Stimulated activated CD4-positive, alpha-beta T cell treated with anti-CD3 and anti-CD28 coated beads, Interleukin-2, amount 100 ng/mL, for 48 hours (primary cell): ENCODE measurements at places on chromosomes 7 and 10.

DNA sequence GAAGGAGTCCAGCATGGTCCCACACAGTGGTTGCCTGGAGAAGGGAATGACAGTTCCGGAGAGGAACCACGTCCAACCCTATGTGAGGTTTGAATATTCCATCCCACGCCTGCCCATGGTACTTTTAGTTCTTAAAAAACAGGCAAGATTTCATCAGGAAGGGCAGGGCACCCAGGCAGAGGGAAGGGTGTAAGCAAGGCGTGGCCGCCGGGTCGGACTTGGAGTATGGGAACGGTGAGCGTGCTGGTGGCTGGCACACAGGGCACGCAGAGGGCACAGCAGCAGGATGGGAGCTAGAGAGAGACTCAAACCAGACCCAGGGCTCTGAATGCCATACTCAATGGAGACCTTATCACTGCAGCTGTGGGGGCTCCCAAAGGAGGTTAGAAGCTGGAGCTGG is 34.3 kb downstream of the FAM53B start:
- DNase-seq = no peak

GRCh38 chr10:97810446-97810845 is 38.6 kb upstream of the SFRP5 start:
- no peak for DNase-seq

GRCh38 chr7:97145068-97145467 is 27.6 kb downstream of the SDHAF3 start:
- no peak for DNase-seq

DNA sequence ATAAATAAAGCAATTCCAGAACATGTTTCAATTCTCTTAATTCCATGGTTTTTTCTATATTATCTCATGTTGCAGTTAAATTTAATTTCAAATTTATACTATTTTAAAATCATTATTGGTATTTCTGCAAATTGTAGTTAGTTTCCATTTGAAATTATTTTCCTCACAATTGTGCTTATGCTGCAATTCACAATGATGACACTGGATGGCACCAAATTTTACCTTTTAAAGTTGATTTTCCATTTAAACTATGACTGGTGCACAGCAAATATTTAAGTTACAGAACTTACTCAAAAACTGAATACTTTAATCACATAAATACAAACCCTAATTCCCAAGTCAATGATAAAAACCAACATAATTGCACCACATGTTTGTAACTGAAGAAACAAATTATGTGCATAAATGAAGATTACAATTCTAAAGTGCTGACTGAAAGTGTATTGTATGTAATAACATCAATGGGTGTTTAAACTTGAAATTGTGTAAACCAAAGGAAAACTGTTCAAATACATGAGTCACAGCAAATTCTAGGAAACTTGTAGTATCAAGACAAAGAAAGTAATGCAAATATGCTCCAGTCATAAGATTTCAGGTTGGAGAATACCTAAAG is 75.3 kb upstream of the AASS start:
- no peak for DNase-seq

DNA sequence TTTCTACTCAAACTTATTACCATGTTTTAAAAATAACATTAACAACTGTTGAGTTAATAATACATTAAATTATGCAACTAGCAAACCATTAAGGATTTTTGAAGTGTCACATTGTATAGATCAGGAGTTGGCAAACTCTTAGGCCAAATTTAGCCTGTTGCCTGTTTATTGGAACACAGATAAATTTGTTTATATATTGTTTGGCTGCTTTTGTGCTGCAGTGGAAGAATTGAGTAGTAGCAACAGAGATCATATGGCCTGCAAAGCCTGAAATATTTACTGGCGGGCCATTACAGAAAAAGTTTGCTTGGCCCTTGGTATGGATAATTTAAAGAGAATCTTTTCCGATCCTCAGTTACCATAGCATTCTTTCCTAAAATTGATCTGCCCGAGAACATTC is 50.7 kb upstream of the TMEM236 start:
- DNase-seq = no peak

- no peak for DNase-seq
These were observed 15.9 kb downstream of the BZW2 start for GRCh38 chr7:16661924-16662323.

GRCh38 chr7:143203386-143203785 is 18.5 kb upstream of the TAS2R40 start:
- DNase-seq = no peak

DNA sequence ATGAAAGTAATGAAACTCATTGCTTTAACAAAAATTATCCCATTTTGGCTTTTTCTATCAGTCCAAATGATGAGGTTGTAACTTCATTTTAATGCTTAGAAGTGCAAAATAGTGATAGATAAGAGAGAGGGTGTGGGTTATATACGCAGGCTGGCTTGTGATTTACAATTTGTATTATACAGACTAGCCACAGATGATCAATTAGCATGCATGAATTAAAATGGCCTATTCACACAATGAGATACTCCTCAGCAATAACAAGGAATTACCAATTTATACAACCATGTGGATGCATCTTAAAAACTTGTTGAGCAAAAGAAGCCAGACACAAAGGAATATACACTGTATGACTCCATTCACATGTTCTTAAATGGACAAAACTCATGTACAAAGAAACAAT is 45.4 kb upstream of the JAZF1 start:
- DNase-seq = no peak

- no peak for DNase-seq
These were observed 102.5 kb downstream of the ACTR3B start for GRCh38 chr7:152862006-152862405.

DNA sequence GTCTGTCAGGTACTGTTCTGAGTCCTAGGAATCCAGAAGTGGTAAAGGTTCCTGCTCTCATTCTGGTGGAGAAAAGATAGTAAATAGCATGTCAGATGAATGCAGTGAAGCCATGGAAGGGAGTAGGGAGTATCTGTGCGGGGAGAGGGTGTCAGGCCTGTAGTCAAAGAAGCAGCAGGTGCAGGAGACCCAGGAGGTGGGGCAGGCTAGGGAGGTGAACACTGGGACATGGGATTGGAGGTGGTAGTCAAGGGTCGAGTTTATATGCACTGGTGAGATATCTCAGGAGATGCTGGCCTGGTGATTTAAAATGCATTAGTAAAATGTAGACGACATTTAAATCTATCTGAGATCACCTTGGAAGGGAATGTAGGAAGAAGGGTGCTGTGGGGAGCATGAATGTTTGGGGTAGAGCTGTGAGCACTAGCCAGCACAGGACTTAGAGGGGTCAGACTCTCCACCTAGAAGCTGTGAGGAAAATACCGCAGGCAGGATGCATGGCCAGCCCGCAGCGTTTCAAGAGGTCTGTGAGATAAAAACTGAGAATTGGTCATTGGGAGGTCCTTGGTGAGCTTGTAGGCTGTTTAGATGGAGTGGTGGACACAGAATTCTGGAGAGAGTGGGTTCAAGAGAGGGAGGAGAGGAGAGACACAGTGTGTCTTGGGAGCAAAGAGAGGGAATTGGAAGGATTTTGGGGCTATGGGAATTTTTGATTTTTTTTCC is 6.8 kb downstream of the GTPBP4 start:
- DNase-seq = no peak

DNA sequence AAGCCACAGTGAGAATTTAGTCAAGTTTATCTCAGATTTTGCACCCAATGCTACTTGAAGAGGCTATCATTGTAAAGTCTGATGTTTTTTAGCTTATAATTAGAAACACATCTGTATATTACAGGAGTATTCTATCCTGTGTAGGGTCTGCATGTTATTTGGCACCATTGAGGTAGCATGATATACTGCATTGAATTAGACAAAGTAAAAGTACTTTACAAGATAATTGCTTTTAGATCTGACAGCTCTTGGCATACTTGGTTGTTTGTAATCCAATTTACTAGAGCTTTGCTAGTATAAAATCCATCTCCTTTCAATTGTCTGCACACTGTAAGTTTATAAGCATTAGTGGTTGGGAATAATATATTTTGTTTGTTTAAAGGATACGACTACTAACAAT is 714.3 kb downstream of the ANKRD7 start:
- no peak for DNase-seq

DNA sequence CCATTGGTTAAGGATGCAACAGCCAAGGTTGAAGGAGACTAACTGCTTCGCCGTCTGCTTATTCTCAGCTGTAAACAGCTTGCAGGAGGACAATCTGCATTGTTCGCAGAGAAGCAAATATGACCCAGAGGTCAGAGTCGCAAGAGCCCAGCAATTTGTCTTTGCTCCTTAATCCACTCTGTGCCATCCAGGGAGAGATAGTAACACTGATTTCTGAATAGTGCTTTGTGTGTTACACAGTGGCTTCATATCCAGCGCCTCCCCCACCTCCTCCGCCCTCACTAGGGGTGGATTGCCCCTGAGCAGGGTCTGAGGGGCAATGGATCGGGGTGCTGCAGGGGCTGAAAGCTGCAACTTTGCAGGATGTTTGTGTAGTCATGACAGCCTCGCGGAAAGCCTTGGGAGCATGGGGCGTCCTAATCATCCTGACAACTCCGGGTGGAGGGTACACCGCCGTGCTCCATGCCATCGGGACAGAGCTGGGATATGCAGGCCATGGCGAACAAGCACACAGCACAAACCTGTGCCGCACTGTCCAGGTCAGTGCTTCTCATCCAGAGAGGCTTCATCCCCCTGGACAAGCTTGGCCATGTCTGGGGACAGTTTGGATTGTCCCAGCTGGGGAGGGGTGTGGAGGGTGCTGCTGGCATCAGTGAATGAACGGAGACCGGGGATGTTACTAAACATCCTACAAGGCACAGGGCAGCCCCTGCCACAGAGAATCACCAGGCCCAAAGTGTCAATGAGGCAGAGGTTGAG is 103.1 kb upstream of the INSIG1 start:
- DNase-seq = no peak

DNA sequence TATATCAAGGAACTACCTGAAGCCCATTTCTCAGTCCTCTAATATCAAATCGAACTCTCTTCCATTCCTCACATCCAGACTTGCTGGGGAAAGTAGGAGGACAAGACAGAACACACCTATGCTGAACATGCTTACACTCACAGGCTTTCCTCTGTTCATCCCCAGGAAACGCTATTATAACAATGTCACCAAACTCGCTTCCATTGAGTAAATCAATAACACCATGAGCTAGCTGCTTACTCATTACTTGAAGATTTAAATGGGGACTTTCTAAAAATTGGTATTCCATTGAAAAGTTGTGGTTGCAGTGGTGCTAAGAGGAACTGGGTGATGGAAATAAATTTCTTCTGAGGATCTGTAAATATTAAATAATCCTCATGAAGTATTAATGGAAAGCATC is 88.8 kb downstream of the SLC25A13 start:
- DNase-seq = no peak

- DNase-seq = no peak
These were observed 529 bp downstream of the ZNF853 start for GRCh38 chr7:6615723-6616555.

DNA sequence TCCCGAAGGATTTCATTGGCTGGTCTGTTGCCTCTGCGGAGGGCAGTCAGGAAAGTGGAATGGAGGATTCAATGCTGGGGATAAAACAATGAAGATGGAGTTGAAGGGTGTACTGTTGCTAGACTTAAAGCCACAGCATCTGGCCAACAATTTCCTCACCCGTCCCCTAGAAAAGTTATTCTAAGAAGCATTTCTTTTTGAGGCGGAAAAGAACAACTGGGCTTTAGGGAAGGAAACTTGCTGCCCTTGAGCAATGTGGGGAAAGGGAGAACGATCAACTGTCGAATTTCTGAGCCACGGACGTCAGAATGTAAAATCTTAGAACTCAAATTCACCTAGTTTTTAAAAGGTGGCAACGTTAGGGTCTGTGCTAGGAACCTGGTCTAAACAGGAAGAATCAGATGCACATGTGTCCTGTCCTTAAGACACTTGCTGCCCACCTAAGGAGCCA is 664 bp downstream of the FMC1 start:
- DNase-seq = no peak

DNA sequence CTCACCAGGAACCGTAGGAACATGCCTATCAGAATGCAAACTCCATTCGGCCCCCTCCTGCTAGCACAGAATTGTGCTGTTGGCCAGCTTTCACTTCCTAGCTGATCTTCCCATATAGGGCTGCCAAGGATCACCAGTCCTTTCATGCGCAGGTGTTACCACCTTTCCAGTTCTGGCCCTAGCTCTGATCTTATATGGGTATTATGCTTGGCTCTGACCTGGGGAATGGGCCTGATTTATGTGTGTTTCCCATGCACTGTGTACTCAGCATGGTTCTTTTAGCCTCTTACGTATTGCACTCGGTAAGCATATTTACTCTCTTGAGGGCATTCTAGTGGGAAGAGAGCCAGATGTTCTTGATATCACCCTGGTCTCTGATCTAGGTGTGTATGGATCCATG is 11.1 kb downstream of the SLC35G1 start:
- DNase-seq = no peak

DNA sequence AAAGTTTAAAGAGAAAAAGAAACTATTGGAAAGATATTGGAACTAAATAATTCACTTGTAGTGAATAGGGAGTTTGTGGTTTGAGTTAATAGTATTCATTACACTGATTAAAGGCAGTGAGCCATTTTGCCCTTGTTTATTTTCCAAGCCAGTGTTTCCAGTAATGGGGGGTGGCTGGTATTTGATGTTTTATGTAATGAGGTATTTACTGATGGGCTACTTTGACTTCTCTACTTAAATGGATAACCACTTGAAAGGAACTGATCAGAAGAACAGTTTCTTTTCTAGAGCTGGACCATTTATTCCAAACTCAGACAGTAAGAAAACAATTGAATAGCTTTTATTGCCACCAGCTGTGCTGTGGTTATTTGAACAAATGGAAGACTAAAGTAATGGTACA is 227.0 kb upstream of the HDAC9 start:
- no peak for DNase-seq

GRCh38 chr10:36301139-36301538 is 659.0 kb upstream of the FZD8 start:
- no peak for DNase-seq

- DNase-seq = no peak
These were observed 41.4 kb downstream of the ZMYND11 start for GRCh38 chr10:176677-177076.

DNA sequence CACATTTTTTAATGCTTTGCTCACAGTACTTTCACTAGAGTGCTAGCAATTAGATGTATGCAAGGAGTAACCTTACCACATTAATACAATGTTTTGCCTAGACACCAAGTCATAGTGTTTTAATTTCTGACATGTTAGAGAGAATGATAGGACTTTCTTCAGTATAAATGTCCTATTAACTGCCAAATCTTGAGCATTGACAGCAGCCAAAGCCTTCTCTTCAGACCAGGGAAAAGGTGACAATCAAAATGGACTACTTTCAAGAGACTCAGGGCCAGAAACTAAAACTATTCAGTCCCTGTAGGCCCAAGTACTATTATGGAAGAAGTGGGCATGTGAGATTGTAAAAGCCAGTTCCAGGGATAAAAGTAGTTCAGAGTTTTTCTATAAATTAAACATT is 201.4 kb upstream of the PCDH15 start:
- DNase-seq = no peak

DNA sequence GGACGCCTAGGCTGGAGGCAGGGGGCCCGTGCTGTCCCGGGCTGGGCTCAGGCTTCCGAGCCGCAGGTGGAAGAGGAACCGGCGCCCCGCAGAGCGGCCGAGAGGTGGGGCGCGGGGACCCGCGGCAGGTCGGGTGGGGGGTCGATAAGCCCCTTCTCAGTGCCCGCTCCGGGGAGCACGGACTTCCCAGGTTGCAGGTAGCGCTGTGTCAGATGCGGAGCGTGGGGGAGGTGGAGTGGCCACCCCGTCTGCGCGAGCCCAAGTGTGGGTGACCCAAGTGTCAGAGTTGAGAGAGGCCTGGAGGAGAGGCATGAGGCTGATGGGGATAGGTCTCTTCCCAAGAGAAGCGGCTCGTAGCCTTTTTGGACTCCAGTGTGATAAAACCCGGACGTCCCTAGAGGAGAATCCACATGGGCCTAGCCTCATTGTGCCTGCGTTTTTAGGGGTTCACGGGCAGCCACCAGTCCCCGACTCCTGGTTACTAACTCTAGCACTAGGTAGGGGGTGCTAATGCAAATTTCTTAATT is 580 bp downstream of the EEPD1 start:
- DNase-seq = peak; percentile 11
